Stimulated activated CD8-positive, alpha-beta memory T cell treated with anti-CD3 and anti-CD28 coated beads, Interleukin-2, amount 100 ng/mL, for 1 hour (primary cell): ENCODE measurements at places on chromosomes 16 and 17.

GRCh38 chr16:77588389-77588788 is 133.9 kb upstream of the NUDT7 start:
- no peak for DNase-seq

DNA sequence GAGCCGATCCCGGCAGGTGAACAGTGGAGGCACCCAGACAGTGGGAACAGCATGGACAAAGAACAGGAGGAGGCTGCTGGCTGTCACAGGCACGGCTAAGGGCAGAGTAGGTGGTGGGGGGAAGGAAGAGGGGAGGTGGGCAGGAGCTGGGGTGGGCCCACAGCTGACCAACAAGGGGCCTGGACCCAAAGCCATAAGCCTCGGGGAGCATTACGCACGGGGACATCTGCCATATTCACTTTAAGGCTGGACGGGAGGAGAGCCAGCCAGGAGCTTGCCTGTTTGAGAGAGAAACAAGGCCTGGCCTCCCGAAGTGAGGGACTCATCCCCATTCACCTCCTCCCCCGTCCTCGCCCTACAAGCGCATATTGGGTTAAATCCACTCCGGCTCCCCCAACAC is 19.6 kb upstream of the HAP1 start:
- DNase-seq: no peak

DNA sequence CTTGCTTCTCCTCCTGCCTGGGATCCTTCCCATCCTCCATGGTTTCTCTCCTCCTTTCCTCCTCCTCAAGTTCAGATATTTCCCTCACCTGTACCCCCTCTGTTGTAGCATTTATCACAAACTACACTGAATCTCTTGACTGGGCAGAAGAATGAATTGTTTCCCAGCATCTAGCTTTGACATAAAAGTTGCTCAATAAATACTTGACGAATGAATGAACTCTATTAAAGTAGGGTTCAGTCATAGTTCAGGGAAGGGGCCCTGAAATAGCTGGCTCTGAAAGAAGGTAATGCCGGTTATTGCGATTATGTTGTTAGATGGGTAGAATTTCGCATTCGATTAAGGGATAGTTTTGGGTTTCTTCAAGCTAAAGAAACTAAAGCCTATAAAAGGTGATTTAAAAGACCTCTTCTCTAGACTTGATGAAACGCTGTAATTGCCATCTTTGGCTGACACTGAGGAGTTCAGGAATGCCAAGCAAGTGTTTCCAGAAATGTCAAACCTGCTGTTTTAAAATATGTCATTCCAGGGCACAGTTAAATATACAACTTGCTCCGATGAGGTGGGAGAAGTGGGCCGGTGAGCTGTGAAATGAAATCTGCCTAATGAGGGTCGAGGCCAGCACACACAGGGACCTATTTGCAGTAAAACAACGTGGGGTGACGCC is 1.0 kb upstream of the CPD start:
- no peak for DNase-seq

DNA sequence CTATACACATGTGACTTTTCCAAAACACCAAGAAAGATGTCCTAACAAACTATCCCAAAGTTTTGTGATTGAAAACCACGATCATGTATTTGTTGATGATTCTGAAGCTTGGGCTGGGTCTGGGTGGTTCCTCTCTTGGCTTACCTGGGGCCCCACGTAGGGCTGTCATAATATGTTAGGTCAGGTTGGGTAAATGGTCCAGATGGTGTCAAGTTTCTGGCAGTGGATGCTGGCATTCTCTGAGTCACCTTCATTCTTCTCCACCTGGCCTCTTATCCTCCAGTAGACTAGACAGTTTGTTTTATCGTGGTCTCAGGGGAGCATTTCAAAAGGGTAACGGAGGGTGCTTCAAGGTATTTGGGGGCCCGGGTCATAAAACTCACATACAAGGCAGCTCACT is 39.4 kb downstream of the SYCE1L start:
- no peak for DNase-seq

DNA sequence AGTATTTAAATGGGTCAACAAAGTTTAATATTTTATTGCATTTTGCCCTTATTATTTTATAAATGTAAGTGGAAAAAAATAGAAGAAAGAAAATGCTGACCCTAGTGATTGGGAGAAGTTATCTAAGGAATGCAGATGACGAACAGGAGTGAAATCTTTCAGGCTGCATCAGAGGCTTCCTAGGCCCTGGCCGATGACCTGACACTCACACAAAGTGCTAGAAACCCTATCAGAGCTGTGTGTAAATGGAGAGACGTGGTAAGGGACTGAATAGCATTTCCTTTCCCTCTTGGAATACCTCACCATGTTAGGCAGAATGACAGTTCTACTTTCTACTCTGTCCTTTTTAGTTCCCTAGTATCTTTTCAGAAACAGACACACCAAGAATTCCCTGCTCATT is 44.9 kb upstream of the CNEP1R1 start:
- DNase-seq: no peak

DNA sequence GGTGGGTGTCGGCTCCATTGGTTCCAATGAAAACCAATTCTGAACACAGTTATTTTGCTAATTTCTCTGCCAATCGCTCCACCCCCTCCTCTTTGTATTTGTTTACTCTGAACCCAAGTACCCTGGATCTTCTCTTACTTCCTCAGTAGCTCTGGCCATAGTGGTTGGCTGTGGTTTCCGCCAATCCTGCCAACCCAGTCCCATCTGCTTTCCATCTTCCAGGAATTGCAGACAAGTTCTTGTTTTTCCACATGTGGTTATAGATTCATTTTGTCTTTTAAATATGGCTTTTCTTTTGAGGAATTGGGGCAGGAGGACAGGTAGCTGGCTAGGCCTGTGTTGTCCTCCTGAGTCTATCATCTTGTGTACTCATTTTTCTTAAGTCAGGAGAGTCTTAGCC is 92.0 kb downstream of the CYLD start:
- DNase-seq: no peak
